HFF-Myc (cell line): ENCODE measurements at places on chromosomes 4 and X.
A peak's percentile ranks its signal among the peaks of the same experiment; 100 is the strongest.

DNA sequence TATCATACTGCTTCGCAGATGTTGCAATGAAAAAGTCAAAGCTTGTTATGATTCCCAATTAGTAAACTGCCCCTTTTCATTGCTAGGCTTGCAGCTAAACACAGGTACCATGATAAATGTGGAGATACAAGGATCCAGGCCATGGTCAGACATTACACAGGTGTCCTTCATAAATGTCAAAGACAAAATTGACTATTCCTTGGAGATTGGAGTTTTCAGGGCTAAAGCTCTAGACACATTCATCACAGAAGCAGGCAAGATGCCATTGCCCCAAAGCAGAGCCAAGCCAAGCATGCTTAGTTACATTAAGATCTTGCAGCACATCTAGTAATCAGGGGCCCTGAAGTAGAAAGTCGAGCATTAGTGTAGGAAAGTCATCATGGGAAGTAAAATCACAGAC is 111.3 kb upstream of the INTU start:
- DNase-seq = no peak

DNA sequence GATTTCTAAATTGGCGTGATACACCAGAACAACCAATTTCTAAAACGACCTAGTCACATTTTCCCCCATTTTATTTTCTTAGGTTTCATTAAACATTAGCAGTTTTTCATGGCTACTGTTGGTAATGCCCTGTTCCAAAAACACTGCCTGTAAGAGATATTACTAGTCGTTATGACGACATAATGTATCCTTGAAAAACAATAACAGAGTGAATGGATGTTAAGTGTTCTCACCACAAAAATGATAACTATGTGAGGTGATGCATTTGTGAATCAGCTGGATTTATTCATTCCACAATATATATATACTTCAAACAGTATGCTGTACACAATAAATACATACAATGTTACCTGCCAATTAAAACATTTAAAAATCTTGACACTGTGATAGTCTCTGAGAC is 1147.6 kb upstream of the PCDH10 start:
- DNase-seq = no peak

- DNase-seq = no peak
These were observed 12.6 kb downstream of the SGMS2 start for GRCh38 chr4:107837317-107837716.

DNA sequence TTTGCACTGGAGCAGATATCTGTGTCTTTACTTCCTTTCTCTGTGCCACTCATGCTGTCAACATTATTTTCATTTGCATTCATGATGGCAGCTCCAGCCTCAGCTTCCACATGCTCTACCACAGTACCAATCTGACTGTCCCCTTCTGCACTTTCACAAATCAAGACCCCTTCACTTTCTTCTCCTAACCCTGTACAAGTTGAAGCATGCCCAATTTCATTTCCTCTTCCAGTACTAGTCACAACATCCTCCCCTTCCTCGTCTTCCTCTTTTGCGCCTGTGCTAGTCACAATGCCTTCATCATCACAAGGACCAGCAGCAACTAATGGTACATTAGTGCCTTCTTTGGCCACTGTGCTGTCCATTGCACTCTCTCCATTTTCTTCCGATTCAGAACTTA is 26.5 kb downstream of the BOD1L1 start:
- no peak for DNase-seq

- DNase-seq = no peak
These were observed 87.6 kb upstream of the PLAC1 start for GRCh38 chrX:134745636-134746409.

DNA sequence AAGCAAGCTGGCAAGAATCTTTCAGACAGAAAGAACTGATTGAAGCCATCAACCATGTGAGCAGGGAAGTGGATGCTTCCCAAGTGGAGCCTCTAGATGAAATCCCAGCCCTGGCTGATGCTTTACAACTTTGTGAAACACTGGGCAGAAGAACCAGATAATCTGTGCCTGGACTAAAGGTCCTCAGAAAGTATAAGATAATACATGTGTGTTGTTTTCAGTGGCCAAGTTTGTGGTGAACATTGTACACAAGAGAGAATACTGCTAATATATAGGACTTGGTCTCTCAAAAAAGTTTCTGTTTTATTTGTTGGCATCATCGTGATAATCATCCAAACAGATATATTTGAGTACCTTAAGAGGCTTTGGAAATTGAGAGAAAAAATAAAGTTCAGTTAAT is 1367.8 kb upstream of the IGFBP7 start:
- no peak for DNase-seq

GRCh38 chr4:186838295-186838694 is 114.6 kb upstream of the FAT1 start:
- no peak for DNase-seq

- peak; percentile 71 for DNase-seq
These were observed 52.1 kb downstream of the PDGFRA start for GRCh38 chr4:54281054-54281766.

DNA sequence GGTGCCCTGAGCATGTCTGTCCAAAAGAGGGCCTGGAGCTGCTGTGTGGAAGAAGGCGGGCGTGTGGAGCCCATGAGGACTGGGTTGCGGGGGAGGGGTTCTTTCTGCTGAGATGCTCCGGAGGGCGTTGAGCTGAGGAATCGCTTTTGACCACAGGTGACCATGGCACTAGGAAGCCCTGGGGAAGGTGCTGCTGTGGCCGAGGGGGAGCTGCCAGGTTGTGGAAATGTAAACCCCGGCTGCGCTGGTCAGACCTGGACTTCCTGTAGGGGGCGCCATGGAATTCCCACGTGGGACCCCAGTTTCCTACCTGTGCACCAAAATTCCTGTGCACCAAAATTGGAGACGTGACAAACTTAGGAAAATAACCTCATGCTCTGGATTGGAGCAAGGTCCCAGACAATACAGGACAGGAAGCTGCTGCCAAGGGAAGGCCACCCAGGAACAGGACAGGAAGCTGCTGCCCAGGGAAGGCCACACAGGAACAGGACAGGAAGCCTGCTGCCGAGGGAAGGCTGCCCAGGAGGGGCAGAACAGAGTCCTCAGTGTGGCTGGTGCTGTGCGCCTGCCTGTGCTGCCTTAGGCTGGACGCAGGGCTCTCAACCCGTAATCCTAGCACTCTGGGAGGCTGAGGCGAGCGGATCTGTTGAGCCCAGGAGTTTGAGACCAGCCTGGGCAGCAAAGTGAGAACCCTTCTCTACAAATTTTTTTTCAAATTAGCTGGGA is 28.4 kb upstream of the UVSSA start:
- no peak for DNase-seq

- DNase-seq = no peak
These were observed 883 bp upstream of the KLHL4 start for GRCh38 chrX:87516717-87517121.

DNA sequence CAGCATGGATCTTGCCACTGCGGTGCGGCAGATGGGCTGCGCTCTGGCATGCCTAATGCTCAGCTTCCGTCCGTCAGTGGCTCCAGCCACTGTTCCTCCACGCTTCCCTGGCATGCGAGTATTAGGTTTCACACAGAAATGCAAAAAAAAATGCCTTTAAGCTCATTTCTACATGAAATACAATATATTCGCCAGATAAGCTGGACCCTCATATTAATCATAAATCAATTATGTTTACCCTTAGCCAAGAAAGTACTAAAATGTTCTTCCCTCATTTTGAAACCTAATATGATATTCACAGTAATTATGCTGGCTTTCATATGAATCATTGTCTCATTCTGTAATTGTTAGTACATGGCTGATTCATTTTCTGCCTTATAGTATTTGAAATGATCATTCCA is 115.5 kb upstream of the FAM241A start:
- DNase-seq = no peak

- no peak for DNase-seq
These were observed 36.9 kb upstream of the ADGRA3 start for GRCh38 chr4:22552812-22553211.

DNA sequence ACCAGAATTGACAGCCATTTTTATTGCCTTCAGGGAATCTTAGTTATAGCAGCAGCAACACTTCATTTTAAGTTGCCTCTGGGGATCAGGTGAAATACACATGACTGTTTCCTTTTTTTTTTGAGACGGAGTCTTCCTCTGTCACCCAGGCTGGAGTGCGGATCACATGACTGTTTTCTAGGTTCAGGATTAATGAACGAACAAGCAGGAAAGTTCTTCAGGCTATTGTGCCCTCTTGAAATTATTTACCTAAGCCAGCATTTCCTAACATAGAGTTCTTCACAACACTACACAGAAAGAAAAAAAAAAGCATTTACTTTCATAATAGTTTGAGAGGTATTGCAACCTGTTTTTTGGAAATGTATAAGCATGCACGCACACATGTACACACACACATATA is 2032.8 kb downstream of the PCDH7 start:
- no peak for DNase-seq

DNA sequence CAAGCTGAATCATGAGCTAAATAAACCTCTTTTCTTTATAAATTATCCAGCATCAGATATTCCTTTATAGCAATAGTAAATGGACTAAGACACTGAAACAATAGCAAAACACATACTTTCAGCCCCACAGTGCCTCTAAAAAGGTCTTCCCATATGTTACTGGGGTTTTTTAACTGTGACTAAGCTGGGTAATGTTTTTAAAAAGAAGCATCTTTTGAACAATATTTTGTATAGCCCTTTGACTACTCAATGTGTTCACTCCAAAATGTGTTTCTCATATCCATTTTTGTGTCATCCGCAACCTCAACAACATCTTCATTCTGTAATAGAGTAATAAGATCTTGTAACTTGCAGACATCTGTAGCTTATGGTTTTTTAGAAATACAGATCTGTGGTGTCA is 218.7 kb upstream of the S100G start:
- DNase-seq = no peak

DNA sequence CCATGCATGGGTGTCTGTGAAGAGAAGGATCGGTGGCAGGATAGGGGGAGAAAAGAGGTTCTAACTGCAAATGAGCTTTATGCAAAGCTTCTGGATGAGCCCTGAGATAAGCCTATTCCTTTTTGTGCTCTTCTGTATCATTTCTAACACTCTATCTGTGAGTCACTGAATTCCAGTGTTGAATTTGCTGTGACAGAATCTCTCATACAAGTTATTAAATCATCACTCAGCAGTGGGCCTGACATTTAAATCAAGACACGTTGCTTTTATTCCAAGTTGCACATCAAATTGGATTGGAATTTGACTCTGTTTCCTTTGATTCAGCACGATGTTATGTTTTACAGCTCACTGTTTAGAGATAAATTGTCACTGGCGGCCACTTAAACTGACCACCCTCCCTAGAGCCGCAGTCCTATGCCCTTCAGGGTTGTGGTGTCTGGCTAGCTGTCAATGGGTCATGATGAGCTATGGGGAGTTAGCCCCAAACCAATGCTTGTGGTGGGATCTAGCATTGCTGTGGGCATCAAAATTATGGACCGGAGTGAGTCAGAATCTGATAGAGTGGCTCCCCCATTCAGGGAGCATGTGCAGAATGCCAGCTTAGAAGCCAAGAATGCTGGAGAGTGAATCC is 42.7 kb downstream of the LHFPL1 start:
- DNase-seq = no peak

GRCh38 chr4:140711910-140712309 is 44.3 kb downstream of the TBC1D9 start:
- no peak for DNase-seq

- no peak for DNase-seq
These were observed 36.5 kb downstream of the SLC7A11 start for GRCh38 chr4:138205531-138206233.

GRCh38 chr4:112865443-112865842 is 184.0 kb upstream of the ANK2 start:
- no peak for DNase-seq

DNA sequence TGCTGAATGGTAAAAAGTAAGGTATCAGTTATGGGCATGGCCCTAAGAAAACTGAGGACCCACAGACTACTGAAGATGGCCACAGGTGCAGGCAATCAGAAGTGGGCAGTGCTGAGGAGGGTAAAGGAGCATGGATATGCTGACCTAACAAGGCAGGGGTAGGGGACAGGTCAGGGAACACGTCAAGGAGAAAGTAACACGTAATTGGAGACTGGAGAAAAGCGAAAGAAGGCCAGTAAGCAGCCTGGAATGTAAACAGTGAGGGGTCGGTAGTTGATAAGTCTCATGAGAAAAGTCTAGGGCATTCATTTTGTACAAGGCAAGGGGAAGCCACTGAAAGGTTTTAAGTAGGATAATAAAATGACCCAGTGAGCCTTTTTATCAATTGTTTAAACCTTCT is 153.3 kb downstream of the PRDM5 start:
- DNase-seq = peak; percentile 37

GRCh38 chr4:173482330-173482931 is 47.6 kb downstream of the HAND2 start:
- no peak for DNase-seq

GRCh38 chr4:185412412-185412811 is 13.4 kb downstream of the UFSP2 start:
- no peak for DNase-seq

GRCh38 chr4:109803924-109804571 is 2.2 kb upstream of the CFI start:
- peak; percentile 31 for DNase-seq

DNA sequence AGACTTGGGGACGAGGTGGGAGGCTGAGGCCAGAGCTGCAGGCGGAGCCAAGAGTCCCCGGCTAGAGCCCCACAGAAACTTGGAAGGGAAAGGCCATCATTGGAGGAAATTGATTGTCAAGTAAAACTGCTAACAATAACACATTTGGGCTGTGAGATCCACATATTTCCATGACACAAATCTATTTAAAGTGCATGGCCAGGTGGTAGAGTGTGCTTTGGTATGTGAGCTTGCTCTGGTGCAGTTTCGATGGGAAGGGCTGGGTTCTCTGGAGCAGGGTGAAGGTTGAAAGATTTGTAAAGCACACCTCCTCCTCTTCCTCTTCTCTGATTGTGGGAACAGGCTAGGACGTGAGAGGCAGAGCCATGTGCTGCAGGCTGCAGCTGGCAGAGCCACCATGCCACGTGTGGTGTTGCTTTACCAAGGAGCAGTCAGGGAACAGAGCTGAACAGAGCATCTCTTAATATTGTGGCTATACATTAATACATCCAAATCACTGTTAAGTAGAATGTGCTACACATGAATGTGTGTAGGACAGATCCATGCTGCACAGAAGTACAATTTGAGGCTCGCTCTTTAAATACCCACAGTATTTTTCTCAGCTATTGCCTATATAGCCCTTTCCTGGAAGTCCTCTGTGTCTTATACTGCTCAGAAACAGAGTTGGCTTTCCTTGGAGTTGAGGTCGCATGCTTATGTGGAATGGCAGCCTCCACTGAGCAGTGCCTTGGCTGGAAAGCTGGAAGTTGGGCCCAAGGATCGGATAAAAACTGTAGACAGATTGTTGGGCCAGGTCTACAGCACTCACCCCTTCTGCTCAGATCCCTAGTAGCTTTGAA is 37.7 kb downstream of the FHDC1 start:
- no peak for DNase-seq

DNA sequence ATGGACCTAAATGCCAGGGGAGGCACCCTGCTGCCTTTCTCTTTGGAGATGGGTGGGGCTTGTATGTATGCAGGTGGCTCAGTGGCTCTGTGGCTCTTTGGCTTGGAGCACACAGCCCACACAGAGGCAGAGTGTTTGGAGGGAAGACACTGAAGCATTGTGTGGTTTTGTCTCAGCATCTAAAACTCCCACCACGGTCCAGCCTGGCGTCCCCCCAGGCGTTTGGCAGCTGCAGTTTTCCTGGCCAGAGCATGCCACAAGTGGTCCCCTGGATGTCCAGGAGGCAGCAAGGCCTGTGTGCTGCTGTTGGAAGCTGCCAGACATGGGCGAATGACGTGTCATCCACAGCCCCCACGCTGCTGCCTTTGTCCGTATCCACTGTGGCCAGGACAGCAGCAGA is 32.2 kb upstream of the PSAPL1 start:
- DNase-seq = no peak
